Posterior cingulate gyrus (tissue), 11 donors: ENCODE measurements at places on chromosomes 5 and 9.
A peak's percentile ranks its signal among the peaks of the same experiment; 100 is the strongest.

DNA sequence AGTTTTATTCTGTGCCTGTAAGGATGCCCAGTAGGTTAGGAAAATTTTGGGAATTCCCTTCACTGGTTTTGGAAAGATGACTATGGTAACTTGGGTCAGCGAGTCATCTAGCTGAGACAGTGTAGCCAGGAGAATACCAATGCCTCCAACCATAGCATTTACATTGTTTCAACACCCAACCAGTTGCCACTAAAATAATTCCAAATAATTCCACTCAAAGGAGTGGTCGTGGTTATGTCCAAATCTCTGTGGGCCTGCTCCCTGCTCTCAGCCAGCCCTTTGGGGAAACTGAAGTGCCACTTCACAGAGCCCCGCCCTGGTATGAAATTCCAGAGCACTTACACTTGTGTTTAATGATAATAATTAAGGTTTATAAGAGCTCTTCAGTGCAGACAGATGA, 310.5 kb downstream of the PLK2 start:
- DNase-seq = no peak

- no peak for DNase-seq
Observed at GRCh38 chr9:88689509-88690298, 154.7 kb downstream of the NXNL2 start.

- no peak for DNase-seq
Observed at GRCh38 chr9:91143642-91144041, 218.1 kb downstream of the AUH start.

GRCh38 chr5:88770276-88771257, 112.4 kb downstream of the MEF2C start:
- no peak for DNase-seq

DNA sequence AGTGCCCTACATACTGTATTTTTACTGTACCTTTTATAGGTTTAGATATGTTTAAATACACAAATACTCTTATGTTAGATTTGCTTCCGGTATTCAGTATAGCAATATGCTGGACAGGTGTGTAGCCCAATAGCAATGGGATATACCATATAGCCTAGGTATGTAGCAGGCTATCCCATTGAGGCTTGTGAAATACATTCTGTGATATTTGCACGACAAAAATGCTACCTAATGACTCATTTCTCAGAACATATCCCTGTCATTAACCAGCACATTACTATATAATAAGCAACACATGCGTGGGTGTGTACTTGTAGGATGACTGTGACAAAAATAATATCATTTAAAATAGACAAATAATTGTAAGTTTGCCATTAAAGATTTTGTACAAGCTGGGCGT, 208.8 kb downstream of the MRPS30 start:
- DNase-seq = no peak

GRCh38 chr5:43045236-43045635, 5.1 kb upstream of the ANXA2R start:
- DNase-seq = no peak

- DNase-seq = peak; percentile 67
Observed at GRCh38 chr5:16713386-16713928, 96.7 kb upstream of the RETREG1 start.

DNA sequence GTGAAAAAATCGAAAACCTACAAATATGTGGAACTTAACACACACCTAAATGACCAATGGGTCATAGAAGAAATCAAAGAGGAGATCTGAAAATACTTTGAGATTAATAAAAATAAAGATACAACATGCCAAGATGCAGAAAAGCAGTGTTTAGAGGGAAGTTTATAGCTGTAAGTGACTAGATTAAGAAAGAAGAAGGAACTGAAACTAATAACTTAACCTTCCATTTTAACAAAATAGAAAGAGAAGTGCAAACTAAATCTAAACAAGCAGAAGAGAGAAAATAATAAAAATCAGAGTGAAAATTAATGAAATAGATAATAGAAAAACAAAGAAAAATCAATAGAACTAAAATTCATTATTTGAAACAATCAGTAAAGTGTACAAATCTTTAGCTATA, 103.0 kb upstream of the MAMDC2 start:
- no peak for DNase-seq

DNA sequence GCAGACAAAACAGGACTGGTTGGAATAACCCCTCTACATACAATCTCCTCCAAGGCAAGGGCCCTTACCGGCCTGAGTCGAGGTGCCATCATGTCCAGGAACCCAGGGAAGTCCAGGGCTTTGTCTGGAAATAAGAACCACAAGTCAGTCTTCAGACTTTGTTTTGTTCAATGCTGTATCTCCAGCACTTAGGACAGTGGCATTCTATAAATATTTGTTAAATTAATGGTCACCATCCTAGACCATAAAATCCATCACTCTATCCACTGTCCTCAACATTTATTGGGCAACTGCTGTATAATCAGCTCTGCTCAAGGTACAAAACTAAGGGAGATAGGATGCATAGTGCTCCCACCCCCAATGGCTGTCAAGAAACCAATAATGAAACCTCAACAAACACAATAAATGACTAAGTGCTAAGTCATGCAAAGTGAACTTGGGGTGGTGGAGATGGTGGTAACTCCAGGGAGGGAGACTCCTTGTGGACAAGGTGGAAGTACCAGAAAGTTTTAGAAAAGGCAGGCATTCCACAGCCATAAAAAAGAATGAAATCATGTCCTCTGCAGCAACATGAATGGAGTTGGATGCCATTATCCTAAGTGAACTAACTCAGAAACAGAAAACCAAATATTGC, 5.0 kb downstream of the RELL2 start:
- no peak for DNase-seq
